ENCODE measurements at places on chromosomes 13 and 19. TPM values are rescaled to one million over a fixed set of nuclear protein-coding genes. Genes with fewer than 3 reads are reported as not detected.

GRCh38 chr13:33277946-33278345 lies 7.6 kb downstream of the STARD13 start:
- no peak for DNase-seq

Gene FAM83E
- 1.0 TPM for total RNA-seq

DNA sequence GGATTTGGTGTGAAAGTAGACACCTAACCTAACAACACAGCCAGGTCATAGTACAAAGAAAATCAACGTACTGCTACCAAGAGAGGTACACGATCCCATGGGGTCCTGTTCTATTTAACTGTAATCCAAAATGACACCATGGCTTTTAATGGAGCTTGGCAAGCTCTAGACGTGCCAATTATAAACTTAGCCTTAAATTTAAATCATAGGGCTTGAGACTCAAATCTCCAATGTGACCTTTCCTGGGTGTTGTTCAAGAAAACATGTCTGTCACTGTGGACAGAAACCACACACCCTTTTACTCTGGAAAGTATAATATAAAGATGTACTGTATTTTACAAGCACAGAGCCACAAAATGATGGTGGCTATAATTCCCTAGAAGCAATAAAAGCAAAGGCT lies 299.3 kb downstream of the ENOX1 start:
- DNase-seq = no peak

DNA sequence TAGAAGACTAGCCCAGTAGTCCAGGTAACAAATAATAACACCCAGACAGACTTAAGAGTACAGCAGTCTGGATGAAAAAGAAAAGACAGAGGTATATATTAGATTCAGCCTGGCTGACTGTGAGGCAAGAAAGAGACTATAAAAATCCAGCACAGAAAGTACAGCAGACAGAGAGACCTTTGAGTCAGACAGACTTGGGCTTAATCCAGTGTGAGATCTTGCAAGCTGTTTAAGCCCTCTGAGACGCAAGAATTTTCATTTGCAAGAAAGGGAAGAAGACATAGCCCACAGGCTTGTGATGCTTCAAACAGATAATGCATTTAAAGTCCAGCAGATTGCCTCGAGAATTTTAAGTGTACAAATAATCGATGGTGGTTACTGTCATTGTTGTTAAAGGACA lies 471.4 kb downstream of the LIG4 start:
- no peak for DNase-seq

DNA sequence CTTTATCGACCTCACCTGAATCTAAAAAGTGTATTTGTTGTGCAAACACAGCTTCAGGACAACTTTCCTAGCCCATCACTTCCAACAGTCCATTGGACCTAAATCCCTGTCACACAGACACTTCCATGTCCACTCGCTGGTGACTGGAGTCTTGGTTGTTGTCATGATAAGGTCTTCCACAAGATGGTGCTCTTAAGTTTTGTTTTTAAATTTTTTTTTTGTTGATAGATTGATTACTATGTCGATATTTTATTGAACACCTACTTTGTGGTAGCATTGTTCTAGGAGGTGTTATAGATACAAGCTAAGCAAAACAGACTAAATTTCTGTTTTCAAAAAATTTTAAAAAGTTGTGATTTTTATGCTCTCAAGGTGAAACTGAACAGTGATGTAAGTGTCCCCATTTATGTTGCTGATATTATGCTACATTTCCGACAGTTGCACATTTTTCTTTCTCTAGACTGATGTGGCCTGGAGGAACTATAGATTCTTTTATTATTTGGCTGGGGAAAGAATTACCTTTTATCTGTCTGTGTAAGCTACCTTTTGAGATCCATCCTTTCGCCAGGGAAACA lies 8.1 kb upstream of the ERICH6B start:
- DNase-seq = no peak

GRCh38 chr13:83557845-83558244 lies 324.4 kb downstream of the SLITRK1 start:
- DNase-seq = no peak

Gene TMEM150B
- not detected for total RNA-seq

- no peak for DNase-seq
Observed at GRCh38 chr19:13099073-13099999, 3.3 kb downstream of the LYL1 start.

DNA sequence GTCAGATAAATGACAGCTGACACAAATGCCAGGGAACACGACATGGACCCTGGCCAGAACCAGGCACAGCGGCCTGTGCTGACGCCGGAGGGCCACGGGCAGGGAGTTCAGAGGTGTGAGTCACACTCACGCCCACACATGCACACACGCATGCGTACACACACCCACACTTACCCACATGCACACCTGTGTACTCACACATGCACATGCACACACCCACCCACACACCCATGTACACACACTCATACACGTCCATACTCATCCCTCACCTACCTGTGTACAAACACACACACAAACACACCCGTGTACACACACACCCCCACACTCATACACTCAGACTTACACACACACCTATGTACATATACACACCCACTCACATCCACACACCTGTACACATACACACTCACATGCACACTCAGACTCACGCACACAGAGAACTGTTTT lies 40.4 kb downstream of the MLLT1 start:
- DNase-seq = no peak

Gene KLK1
- total RNA-seq = 0.31 TPM

Gene LHB
- total RNA-seq = 0.39 TPM

DNA sequence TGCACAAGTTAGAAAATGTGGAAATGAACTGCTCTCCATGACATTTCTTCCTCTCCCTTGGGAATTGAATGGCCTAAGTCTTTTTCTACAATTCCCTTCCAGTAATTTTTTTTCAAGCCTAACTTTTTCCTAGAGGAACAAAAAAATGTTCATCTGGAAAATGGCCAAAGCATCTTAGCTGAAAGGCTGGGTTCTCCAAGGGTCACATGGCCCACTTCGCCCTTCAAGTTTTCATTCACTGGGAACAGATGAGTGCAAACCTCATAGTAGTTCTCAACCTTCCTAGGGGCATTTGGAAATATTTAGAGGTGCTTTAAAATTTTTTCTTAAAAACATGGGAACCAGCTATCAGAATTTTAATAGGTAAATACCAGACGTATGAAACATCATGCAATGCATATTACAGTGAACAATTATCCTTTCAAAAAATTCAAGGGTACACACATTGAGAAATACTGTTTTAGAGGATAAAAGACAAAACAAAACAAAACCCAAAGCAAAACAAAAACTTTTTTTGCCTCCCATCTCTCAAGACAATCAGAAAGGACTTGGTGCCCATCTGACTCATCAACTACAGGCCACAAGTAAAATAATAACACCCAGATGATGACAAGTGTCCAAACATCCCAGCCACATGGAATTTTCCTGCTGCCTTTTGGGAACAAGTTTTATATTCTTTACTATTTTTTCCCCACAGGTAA lies 208.8 kb downstream of the SLITRK6 start:
- DNase-seq = no peak

GRCh38 chr19:17957885-17958284 lies 9.0 kb upstream of the KCNN1 start:
- DNase-seq = no peak

DNA sequence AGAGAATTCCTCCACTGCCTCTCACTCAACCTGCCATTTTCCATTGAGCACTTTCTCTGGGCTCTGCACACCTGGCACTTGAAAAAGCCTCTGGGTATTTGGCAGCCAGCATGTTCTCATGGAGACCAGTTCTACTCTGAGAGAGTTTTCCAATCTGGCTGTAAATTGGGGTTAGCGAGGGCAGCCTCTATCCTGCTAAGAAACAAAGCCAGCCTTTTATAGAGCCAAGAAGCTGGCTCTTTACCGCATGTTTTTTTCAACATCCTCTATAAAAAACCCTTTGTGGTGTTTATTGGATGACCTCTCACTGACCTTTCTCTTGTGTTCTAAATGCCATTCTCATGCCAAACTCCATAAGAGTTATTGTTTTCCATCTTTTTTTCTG lies 52.6 kb upstream of the RCBTB2 start:
- DNase-seq = no peak

DNA sequence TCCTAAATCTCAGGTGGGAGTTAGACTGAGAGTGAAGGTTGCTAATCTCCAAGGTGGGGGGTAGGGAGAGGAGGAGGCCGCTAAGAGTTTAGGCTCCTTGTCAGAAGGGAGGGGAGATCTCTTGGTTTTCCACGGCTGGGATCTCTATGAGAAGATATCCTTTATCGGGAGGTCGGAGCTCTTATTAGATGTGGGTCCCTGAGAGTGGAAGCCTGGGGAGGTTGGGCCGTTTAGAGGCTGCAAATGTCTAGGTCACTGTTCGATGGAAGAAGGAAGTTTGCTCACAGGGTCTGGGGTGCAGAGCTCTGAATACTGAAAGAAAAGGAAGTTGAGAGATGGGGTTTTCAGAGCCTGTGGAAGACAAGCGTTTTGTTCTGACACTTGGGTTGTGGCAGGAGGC lies 3.8 kb downstream of the MYADM start:
- no peak for DNase-seq

DNA sequence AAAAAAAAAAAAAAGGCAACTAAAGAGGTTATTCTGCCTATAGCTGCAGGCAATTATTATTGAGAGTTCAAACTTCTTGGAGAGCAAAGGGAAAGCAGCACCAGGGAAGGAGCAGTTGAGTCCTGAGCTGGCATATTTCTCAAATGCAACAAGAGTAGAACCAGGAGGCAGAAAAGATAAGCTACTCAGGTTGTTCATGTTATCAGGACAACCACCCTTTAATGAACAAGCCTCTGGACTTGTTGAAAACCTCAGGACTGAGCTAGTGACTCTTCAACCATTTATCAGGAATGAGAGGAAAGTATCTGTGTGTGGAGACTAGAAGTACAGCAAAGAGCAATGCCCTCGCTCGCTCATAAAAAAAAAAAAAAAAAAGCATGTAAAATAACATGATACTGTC lies 183.0 kb downstream of the KCTD12 start:
- DNase-seq = no peak

- no peak for DNase-seq
Observed at GRCh38 chr19:33374236-33374714, 766 bp downstream of the CEBPG start.

DNA sequence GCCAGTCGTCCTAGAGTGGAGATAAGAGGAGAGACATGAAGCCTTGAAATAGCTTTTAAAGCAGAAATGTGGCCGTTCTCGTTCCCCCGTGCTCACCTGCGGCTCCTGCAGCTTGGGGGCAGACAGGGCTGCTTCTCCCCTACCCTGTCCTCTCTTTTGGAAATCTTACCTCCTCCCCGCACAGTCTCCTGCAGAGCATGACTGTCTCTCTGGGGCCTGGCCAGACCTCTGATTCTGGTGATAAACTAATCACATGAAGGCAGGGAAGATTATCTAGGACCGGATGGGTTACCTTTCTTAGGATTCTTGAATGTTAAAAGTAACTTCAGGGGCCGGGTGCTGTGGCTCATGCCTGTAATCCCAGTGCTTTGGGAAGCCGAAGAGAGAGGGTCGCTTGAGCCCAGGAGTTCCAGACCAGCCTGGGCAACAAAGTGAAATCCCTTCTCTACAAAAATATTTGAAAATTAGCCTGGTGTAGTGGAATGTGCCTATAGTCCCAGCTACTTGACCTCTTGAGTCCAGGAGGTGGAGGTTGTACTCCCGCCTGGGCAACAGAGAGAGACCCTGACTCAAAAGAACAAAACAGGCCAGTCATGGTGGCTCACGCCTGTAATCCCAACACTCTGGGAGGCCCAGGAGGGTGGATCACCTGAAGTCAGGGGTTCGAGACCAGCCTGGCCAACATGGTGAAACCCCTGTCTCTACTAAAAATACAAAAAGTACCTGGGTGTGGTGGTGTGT lies 8.1 kb downstream of the CEBPA start:
- no peak for DNase-seq

- DNase-seq = no peak
Observed at GRCh38 chr13:28268800-28269223, 130.5 kb downstream of the PAN3 start.

Gene KCNRG
- total RNA-seq = 0.31 TPM

DNA sequence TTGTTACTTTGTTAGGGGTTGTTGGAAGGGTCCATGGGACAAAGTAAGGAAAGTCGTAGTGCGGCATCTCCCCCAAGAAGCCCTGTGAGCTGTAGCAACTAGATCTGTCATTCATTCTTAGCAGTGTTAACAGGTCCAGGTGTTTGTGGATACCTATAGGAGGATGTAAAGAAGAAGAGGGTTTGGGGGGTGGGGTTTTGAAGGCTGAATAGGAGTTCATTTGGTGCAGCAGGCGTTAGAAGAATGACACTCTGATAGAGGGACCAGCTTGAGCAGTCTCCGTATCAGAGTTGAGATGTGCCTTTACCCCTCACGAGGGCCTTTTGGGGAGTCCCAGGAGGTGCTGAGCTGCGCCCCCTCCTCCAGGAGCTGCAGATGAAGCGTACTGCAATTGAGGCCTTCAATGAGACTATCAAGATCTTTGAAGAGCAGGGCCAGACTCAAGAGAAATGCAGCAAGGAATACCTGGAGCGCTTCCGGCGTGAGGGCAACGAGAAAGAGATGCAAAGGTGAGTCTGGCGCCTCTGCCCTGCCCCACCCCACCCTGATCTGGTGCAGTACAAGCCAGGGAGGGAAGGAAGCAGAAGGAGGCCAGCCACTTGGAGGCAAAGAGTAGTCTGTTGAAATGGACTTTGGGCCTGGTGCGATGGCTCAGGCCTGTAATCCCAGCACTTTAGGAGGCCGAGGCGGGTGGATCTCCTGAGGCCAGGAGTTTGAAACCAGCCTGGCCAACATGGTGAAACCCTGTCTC lies 7.6 kb upstream of the IFI30 start:
- DNase-seq = no peak

GRCh38 chr13:29561918-29562317 lies 33.6 kb downstream of the SLC7A1 start:
- no peak for DNase-seq

Gene CRX
- total RNA-seq = not detected
